Thoracic aorta (tissue), 2 donors: ENCODE measurements at places on chromosomes 6 and 20. TPM values are rescaled to one million over a fixed set of nuclear protein-coding genes. Genes with fewer than 3 reads are reported as not detected.

RUNX2 gene
- total RNA-seq = 7.9 TPM

GRCh38 chr6:117783279-117783678, 108.0 kb downstream of the NUS1 start:
- H3K4me1 ChIP-seq = no peaks in the 10 kb centered on the region
- H3K27ac ChIP-seq = no peak overlapping the region
- DNase-seq = no peak
- no peaks in the 10 kb centered on the region for H3K36me3 ChIP-seq
- no peaks in the 10 kb centered on the region for H3K27me3 ChIP-seq
- no peak overlapping the region for H3K4me3 ChIP-seq

- no peaks in the 10 kb centered on the region for H3K27me3 ChIP-seq
- H3K27ac ChIP-seq = no peak overlapping the region
- H3K36me3 ChIP-seq = no peaks in the 10 kb centered on the region
- H3K4me3 ChIP-seq = peak overlapping the region; percentile 57
- no peak for DNase-seq
Observed at GRCh38 chr6:87968435-87969278, 79.0 kb upstream of the SPACA1 start.

OR12D3 gene
- not detected for total RNA-seq

GRCh38 chr6:16004934-16005679, 123.8 kb upstream of the MYLIP start:
- no peaks in the 10 kb centered on the region for H3K36me3 ChIP-seq
- H3K4me3 ChIP-seq = no peak overlapping the region
- H3K4me1 ChIP-seq = no peaks in the 10 kb centered on the region
- H3K27ac ChIP-seq = no peak overlapping the region

IL17A gene
- total RNA-seq = not detected
